ENCODE measurements at places on chromosomes 11 and 22.
A peak's percentile ranks its signal among the peaks of the same experiment; 100 is the strongest.

DNA sequence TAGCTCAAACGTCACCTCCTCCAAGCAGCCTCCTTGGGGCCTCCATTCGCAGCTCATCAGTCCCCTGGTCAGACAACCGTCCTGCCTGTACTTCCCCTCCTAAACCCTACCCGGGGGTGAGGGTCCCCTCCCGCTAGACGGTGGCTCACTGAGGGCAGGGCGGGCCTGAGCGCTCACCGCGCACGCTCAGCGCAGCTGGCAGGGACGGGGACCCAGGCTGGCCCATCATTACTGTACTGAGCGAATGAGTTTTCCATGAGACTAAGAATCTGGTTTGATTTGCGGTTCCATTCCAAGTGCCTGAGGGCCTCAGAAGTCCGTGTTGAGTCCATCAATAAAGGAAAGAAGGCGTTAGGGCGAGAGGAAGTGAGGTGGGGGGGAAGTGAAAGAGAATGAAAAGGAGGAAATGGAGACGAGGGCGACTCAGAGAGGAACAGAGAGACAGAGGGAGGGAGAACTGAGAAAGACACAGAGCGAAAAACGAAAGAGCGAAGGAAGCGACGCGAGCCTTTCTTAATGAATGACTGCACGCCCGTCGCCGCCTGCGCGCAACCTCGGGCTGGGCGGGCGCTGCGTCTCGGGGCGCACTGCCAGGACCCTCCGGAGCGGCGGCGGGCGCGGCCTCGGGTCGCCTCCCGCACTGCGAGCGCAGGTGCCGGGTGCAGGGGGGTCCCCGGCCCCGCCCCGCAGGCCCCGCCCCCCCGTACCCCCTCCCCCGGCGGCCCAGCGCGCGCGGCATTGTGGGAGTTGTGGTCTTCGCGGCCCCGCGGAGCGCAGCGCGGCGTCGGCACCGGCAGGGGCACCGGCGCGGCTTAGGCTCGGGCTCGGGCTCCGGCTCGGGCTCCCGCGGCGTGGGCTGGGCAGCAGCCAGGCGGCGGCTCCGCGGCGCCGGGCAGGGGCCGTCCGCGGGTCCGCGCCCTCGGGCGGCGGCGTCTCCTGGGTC lies at the start of gene ASPHD2:
TSS of gene ASPHD2 (plus strand) at position 746 of the 943 bp plus-strand sequence. CDS start 4,356 bp downstream, outside the sequence.
- peak; percentile 38 for DNase-seq

GRCh38 chr11:57544566-57544965 lies 7.2 kb downstream of the SMTNL1 start:
- no peak for DNase-seq

DNA sequence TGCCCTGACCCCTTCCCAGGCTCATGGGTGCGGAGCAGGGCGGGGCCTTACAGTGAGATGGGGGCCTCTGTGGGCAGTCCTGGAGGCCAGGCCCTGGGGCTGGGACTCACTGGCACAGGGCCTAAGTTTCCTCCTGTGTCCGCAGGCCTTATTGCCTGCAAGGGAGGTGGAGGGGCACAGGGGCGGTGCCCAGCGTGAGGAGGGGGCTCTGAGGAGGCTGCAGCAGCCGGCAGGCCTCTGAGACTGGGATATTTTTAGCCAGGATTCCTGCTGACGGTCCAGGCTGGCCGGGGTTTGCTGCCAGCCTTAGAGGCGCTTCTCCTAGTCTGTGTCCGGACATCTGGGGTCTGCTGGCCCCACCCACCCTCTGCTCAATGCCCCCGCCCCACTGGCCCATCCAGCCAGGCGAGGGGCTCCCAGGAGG lies 5.7 kb upstream of the RTN4R start:
- DNase-seq = no peak

GRCh38 chr11:126334659-126335462 lies 20.6 kb upstream of the ST3GAL4 start:
- DNase-seq = no peak

- DNase-seq = no peak
Observed at GRCh38 chr22:39990686-39991085, 4.1 kb upstream of the FAM83F start.

DNA sequence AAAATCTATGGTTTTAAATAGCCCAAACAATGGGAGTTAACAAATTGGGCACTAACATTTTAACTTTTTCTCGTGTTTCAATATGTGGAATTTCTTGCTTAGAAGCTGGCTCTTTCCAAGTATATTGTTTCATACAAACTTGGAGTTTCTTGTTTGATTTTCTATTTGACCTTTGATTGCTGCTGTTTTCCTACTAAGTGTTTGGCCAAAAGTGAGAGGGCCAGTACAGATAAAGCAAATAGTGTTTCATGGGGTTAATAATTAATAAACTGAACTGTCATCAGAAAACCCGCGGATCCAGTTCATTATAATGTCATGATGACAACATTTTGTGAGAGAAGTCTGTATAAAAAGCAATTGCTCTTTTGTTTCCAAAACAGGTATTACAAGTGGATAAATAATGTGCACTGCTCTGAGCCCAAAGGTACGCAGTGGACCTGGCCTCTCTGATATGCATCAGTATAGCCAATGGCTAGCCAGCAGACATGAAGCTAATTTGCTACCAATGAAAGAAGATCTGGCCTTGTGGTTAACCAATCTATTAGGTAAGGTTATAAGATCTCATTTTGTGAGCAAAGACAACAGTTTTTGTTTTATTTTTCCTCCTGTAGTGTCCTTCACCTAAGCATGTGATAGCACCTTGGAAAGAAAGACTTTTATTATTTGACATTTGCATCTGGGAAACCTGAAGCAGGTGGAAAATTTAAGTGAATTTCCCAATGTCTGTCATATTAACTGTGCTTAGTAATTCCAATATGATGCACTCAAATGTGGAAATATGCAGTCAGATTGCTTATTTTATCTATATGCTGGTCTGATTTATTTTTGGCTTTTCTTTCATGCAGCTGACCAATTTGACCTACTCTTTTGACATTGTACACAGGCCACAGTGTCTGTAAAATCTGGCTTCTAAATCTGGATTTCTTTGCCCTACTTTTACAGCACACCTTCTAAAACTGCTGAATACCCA lies 8.3 kb downstream of the GAS2 start:
- no peak for DNase-seq

DNA sequence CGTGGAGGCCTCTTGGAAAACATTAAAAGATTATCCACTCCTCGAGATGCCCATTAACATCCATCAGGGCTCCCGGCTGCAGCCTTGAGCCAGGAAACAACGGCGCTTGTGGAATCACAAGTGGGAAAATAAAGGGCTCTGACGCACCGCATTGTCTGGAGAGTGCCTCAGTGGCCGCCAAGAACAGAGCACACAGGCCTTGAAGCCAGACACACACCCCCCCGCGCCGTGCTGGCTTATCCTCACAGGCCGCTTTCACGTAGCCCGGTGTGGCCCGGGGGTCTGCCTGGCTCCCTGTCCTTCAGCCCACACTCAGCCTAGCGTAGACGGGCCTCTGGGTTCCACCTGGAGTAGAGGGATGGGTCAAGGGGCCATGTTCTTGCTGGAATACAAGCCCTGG lies 1020.5 kb downstream of the BRD1 start:
- no peak for DNase-seq

- DNase-seq = no peak
Observed at GRCh38 chr22:44540756-44541670, 43.0 kb upstream of the RTL6 start.

DNA sequence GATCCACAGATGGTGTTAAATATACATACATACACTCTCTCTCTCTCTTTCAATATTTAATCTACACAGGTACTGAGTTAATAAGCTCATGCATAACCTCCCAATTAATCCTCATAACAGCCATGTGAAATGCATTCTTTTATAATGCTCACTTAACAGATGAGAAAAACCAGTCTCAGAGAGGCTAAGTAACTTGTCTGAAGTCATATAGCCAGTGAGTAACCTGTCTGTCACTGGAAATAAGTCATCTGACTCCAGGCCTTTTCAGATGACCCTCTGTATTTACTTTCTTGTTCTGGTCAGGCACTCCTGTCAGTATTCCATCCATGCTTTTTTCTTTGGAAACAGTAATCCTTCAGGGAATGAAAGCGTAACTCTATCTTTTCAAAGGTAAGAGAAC lies 594.0 kb upstream of the TENM4 start:
- no peak for DNase-seq

DNA sequence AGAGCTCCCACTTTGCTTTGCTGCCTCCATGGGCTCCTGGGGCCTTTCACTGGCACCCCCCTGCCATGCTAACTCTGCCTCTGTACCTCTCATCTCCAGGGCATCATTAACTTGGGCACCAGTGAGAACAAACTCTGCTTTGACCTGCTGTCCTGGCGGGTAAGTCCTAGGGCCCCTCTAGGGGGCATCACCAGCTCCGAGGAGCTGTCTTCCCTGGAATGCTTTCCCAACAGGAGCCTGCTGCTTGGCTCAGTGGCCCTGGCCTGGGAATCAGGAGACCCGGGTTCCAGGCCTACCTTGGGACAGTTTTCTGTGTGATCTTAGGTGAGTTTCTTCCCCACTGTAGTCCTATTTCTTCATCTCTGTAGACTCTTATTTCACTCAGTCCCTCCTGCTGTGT lies 5.1 kb downstream of the ACCS start:
- no peak for DNase-seq

Measured in stimulated activated CD8-positive, alpha-beta memory T cell treated with anti-CD3 and anti-CD28 coated beads, Interleukin-4, amount 100 ng/mL, for 4 hours (primary cell).